Fibroblast of skin of abdomen (primary cell): ENCODE measurements at places on chromosomes 1 and 21.

- peak; percentile 95 for DNase-seq
Observed at GRCh38 chr21:35933466-35933865, 126.9 kb downstream of the SETD4 start.

- peak; percentile 2 for DNase-seq
Observed at GRCh38 chr21:17371450-17371849, 141.4 kb upstream of the CXADR start.

- peak; percentile 72 for DNase-seq
Observed at GRCh38 chr1:200260597-200261335, 149.1 kb downstream of the ZNF281 start.

DNA sequence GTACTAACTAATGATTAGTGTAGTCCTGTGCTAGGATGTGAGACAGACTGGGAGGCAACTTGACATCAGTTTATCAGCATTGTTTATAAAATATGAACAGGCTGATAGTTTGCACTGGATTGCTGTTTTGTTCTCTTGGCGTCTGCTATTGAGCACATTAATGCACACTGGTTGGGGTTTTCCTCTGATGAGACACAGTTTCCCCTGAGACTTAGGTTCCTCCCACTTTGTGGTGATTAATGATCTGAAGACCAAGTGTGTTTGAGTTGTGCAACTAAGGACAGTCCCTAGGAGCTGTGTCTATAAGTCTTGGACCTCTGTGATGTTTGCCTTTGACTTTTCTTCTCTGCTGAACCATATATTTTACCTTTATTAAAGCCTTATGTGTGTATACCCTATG lies 1015.4 kb downstream of the AMY1C start:
- peak; percentile 49 for DNase-seq

- DNase-seq = peak; percentile 66
Observed at GRCh38 chr21:46191257-46191685, 7.0 kb upstream of the SPATC1L start.
